ENCODE measurements at places on chromosomes 4 and X. TPM values are rescaled to one million over a fixed set of nuclear protein-coding genes. Genes with fewer than 3 reads are reported as not detected.

Gene RAB9B
- 0.26 TPM for total RNA-seq

DNA sequence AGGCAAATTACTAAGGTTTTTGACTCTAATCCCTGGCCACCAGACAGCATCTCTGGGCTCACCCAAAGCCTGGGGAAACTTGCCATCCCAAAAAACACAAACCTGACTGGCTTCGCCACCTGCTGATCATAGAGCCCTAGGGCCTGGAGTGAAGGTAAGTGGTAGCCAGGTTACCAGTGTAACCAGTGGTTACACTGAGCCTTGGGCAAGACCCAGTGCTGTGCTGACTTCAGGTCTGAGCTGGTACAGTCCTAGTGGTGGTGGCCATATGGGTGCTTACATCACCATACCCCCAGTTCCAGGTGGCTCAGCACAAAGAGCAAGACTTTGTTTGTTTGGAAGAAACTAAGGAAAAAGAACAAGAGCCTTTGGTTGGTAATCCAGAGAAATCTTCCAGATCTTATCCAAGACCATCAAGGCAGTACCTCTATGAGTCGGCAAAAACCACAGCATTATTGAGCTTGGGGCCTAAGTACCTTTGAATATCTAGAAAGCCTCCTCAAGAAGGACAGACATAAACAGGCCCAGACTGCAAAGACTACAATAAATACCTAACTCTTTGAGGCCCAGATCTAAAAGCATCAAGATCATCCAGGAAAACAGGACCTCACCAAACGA, 13.7 kb downstream of the MED14 start:
- H3K4me3 ChIP-seq, result no peak overlapping the region
- DNase-seq, result no peak
- H3K27me3 ChIP-seq, result no peaks in the 10 kb centered on the region
- H3K27ac ChIP-seq, result no peak overlapping the region

- no peaks in the 10 kb centered on the region for H3K4me1 ChIP-seq
- DNase-seq, result no peak
- no peak overlapping the region for H3K4me3 ChIP-seq
- H3K36me3 ChIP-seq, result no peaks in the 10 kb centered on the region
- H3K27ac ChIP-seq, result no peak overlapping the region
- no peaks in the 10 kb centered on the region for H3K27me3 ChIP-seq
Observed at GRCh38 chr4:54082168-54082567, 17.8 kb upstream of the CHIC2 start.

- peaks cover 55% of the 10 kb centered on the region for H3K4me1 ChIP-seq
- no peak overlapping the region for H3K27ac ChIP-seq
- no peak for DNase-seq
- peaks cover 21% of the 10 kb centered on the region for H3K36me3 ChIP-seq
- no peaks in the 10 kb centered on the region for H3K27me3 ChIP-seq
Observed at GRCh38 chr4:1242506-1243450, 6.2 kb downstream of the CTBP1 start.

Gene GLRA3
- total RNA-seq, result not detected
